Left ventricle myocardium inferior (tissue), 1 donor: ENCODE measurements at places on chromosomes 16 and 17. TPM values are rescaled to one million over a fixed set of nuclear protein-coding genes. Genes with fewer than 3 reads are reported as not detected.

GRCh38 chr17:2815781-2816185 is 19.5 kb downstream of the RAP1GAP2 start:
- no peak for DNase-seq
- peaks cover 19% of the 10 kb centered on the region for H3K27me3 ChIP-seq
- H3K4me3 ChIP-seq, result no peak overlapping the region

The OR1G1 gene
- not detected for total RNA-seq

DNA sequence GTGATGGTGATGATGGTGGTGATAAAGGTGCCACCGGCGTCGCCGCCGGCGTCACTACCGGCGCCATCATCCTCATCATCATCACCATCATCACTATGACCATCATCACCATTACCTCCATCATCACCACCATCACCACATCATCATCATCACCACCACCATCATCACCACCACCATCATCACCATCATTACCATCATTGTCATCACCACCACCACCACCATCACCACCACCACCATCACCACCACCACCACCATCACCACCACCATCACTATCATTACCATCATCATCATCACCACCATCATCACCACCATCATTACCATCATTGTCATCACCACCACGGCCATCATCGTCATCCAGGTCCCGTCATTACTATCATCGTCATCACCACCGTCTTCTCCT is 179.7 kb downstream of the NPIPB11 start:
- H3K4me3 ChIP-seq, result no peak overlapping the region
- no peaks in the 10 kb centered on the region for H3K4me1 ChIP-seq
- H3K36me3 ChIP-seq, result no peaks in the 10 kb centered on the region

The EMP2 gene
- total RNA-seq, result 60.5 TPM

- H3K27ac ChIP-seq, result no peak overlapping the region
- H3K4me1 ChIP-seq, result no peaks in the 10 kb centered on the region
- no peak overlapping the region for H3K4me3 ChIP-seq
- no peak for DNase-seq
Observed at GRCh38 chr17:11082559-11082958, 158.5 kb upstream of the SHISA6 start.

GRCh38 chr17:58969156-58969555 is 137.5 kb downstream of the TRIM37 start:
- no peaks in the 10 kb centered on the region for H3K27me3 ChIP-seq
- no peaks in the 10 kb centered on the region for H3K36me3 ChIP-seq
- H3K4me1 ChIP-seq, result no peaks in the 10 kb centered on the region
- no peak overlapping the region for H3K4me3 ChIP-seq

The RNF151 gene
- total RNA-seq, result not detected

DNA sequence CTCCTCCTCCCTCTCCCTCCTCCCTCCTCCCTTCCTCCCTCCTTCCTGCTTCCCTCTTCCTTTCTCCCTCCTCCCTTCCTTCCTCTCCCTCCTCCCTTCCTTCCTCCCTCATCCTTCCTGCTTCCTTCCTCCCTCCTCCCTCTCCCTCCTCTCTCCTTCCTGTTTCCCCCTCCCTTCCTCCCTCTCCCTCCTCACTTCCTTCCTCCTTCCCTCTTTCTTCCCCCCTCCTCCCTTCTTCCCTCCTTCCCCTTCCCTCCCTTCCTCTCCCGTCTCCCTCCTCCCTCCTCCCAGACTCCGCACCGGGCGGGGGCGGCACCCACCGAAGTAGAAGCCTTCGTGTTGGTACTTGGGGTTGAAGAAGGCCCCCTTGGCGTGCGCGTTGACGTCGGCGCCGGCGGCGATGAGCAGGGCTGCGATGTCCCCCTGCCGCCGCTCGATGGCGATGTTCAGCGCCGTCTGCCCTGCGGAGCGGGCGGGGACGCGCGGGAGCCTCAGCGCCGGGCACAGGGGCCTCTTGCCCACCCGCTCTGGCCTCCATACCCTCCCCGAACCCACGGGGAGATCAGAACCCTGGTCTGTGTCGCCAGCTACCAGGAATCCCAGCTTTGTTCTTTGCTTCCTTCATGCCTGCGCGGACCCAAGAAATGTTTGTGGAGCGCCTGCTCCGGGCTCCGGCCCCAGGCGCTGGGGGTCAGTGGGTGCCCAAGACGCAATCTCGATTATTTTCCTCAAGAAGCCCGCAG is 22.2 kb downstream of the TRPV3 start:
- H3K27me3 ChIP-seq, result no peaks in the 10 kb centered on the region
- H3K4me3 ChIP-seq, result peak overlapping the region; percentile 63
- H3K27ac ChIP-seq, result peak overlapping the region; percentile 67
- H3K36me3 ChIP-seq, result no peaks in the 10 kb centered on the region
- peaks cover 30% of the 10 kb centered on the region for H3K4me1 ChIP-seq

The KIF2B gene
- not detected for total RNA-seq

DNA sequence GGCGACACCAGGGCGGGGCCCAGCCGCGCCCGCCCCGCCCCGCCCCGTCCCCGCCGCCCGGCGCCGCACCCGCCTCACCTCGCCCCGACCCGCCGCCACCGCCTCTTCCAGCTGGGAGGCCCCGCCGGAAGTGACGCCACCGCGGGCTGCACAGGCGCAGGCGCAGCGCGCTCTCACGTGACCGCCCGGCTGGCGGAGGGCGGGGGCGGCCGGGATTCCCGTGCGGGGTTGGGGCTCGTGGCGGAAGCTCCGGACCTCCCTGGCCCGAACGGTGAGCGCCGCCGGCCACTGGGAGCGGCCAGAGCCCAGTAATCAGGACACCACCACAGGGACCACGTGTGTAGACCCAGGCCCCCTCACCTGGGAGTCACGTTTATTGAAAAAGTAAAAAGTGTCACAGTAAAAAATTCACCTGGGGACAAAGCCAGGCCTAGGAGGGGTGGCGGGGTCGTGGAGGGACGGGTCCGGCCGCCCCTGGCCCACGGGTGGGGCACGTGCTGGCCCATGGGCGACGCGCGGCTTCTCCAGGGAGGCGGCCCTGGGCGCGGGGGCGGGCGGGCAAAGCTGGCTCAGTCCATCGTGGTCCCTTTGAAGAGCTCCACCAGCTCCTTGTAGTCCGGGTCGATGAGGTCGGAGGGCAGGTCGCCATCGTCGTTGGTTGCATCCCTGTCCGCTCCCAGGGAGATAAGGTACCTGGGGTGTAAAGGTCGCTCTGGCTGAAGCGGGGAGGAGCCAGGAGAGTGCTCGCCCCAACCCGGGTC is at the start of gene MCRIP1:
Gene MCRIP1, minus strand, starts transcription at position 132 of the 761 bp plus-strand sequence. CDS start 8,785 bp downstream, outside the sequence.
- peak within 1 kb of the TSS; percentile 94 for H3K27ac ChIP-seq
- H3K4me1 ChIP-seq, result peaks cover 52% of the 10 kb centered on the region
- H3K36me3 ChIP-seq, result no peaks in the 10 kb centered on the region
- no peaks in the 10 kb centered on the region for H3K27me3 ChIP-seq
- peak within 1 kb of the TSS; percentile 96 for H3K4me3 ChIP-seq

- H3K27ac ChIP-seq, result no peak overlapping the region
- peaks cover 15% of the 10 kb centered on the region for H3K4me1 ChIP-seq
- H3K4me3 ChIP-seq, result no peak overlapping the region
- DNase-seq, result no peak
Observed at GRCh38 chr16:65660390-65660789, 538.5 kb upstream of the CDH11 start.

The AURKB gene
- total RNA-seq, result 1.2 TPM

DNA sequence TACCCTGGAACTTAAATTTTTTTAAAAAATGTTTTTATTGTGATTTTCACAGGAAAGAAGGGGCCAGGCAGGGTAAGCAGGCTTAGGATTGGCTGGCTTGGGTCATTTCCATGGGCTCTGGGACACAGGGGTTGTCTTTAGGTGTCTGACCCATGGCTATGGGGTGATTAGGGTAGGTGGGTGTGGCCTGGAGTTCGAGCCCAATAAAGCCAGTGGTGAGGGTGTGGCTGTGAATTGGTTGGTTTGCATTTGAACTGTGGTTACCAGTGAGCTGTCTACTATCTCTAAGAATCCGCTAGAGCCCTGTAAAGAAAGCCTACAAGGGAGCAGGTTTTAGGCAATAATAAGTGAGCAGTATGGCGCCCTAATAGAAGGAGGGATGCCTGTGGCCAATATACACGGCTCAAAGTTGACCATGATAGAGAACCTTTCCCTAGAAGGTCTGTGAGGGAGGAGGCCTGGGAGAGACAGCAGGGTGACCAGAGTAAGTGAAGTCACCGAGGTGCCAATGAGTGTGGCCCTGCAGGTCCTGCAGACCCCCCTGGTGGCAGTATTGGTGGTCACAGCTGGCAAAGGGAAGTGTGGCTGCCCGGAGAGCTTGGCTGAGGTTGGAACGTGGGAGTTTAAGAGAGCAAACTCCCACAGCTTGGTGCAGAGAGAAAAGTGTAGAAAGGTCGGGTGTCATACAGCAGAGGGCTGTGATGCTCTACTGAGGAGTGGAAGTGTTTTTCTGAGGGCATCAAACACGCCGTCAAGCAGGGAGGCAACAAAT is 454.0 kb downstream of the WWOX start:
- no peak overlapping the region for H3K4me3 ChIP-seq
- H3K4me1 ChIP-seq, result no peaks in the 10 kb centered on the region
- no peaks in the 10 kb centered on the region for H3K36me3 ChIP-seq

DNA sequence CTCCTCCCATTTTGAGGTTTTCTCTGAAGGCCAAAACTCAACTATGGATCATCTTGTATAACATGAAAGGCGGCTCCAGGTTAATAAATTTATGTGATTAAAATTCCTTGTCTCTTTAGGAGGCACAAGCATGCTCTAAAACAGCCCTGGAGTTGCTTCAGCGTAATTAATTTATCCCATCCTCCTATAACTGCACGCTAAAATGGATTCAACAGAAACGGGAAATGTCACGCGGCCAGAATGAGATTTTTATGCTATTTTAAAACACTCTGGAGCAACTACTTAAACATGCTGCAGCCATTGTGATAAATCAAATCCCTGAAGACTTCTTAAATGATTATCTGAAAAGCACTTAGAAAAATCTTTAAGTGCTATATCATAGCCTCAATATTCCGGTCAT is 106.6 kb downstream of the ADAMTS18 start:
- peaks cover 14% of the 10 kb centered on the region for H3K27me3 ChIP-seq
- H3K27ac ChIP-seq, result no peak overlapping the region
- no peaks in the 10 kb centered on the region for H3K4me1 ChIP-seq

- peaks cover 95% of the 10 kb centered on the region for H3K27me3 ChIP-seq
- DNase-seq, result no peak
- H3K27ac ChIP-seq, result no peak overlapping the region
- H3K4me1 ChIP-seq, result no peaks in the 10 kb centered on the region
- H3K36me3 ChIP-seq, result no peaks in the 10 kb centered on the region
Observed at GRCh38 chr17:41617698-41618097, 5.1 kb upstream of the KRT16 start.

GRCh38 chr17:32241640-32242039 is 24.0 kb upstream of the RHBDL3 start:
- no peak for DNase-seq
- H3K4me3 ChIP-seq, result no peak overlapping the region
- H3K36me3 ChIP-seq, result no peaks in the 10 kb centered on the region
- no peak overlapping the region for H3K27ac ChIP-seq
- peaks cover 12% of the 10 kb centered on the region for H3K4me1 ChIP-seq
- no peaks in the 10 kb centered on the region for H3K27me3 ChIP-seq

The SEZ6L2 gene
- total RNA-seq, result 0.38 TPM

The KRT9 gene
- total RNA-seq, result not detected

- H3K4me3 ChIP-seq, result no peak overlapping the region
- H3K4me1 ChIP-seq, result no peaks in the 10 kb centered on the region
- no peaks in the 10 kb centered on the region for H3K27me3 ChIP-seq
Observed at GRCh38 chr17:77755410-77755963, 203.0 kb upstream of the TNRC6C start.

GRCh38 chr17:45893725-45894021 is 681 bp upstream of the MAPT start:
- no peak for DNase-seq
- no peaks in the 10 kb centered on the region for H3K36me3 ChIP-seq
- peak overlapping the region; percentile 80 for H3K27ac ChIP-seq
- peak overlapping the region; percentile 97 for H3K4me3 ChIP-seq
- peaks cover 38% of the 10 kb centered on the region for H3K4me1 ChIP-seq
- H3K27me3 ChIP-seq, result peaks cover 56% of the 10 kb centered on the region

DNA sequence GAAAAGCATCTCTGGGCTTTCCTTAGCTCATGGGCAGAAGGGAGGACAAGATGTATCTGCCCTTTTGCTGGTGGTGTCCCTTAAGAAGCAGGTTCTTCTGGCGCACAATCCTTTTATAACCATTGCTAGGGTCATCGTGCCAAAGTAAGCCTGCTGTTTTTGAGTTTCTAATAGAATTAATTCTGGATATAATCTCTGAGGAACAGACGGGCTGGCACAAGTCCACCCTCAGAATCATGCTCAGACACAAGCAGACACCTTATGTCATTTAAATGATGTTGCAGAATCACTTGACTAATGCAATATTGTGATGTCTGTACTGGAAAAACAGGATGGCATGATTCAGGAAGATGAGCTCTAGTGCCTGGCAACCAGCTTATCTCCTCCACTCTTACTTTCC is 18.8 kb upstream of the MMD start:
- peaks cover 12% of the 10 kb centered on the region for H3K4me1 ChIP-seq
- no peak overlapping the region for H3K4me3 ChIP-seq
- no peaks in the 10 kb centered on the region for H3K27me3 ChIP-seq
- no peaks in the 10 kb centered on the region for H3K36me3 ChIP-seq

The KRTAP9-8 gene
- total RNA-seq, result not detected

The C16orf86 gene
- 2.9 TPM for total RNA-seq

- H3K27me3 ChIP-seq, result no peaks in the 10 kb centered on the region
- DNase-seq, result no peak
Observed at GRCh38 chr16:55082591-55082976, 151.9 kb downstream of the IRX5 start.

The CSH1 gene
- total RNA-seq, result not detected

GRCh38 chr16:77986011-77986740 is 36.2 kb upstream of the CLEC3A start:
- no peak overlapping the region for H3K27ac ChIP-seq
- no peak overlapping the region for H3K4me3 ChIP-seq
- no peaks in the 10 kb centered on the region for H3K4me1 ChIP-seq
- DNase-seq, result no peak
- H3K27me3 ChIP-seq, result no peaks in the 10 kb centered on the region
